Spinal cord (tissue), 10 donors: ENCODE measurements at places on chromosomes 11 and 22.

DNA sequence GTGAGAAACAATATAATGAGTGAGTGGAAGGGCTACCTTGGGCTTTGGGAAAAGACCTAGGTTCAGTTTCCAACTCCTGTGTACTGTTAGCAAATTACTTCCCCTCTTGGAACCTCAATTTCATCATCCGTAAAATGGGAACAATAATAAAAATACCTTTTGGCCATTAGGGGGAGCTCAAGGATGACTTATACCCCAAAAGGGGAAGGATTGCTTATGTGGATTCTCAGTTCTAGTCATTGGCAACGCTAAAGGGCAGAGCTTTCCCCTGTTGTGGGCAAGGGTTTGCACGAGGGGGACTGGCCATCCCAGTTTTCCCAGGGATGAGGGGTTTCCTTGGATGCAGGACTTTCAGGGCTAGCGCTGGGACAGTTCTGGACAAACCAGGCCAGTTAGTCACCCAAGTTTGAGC, 3.1 kb upstream of the COMMD9 start:
- DNase-seq, result no peak

GRCh38 chr11:123321636-123322035, 108.4 kb upstream of the GRAMD1B start:
- DNase-seq, result no peak

DNA sequence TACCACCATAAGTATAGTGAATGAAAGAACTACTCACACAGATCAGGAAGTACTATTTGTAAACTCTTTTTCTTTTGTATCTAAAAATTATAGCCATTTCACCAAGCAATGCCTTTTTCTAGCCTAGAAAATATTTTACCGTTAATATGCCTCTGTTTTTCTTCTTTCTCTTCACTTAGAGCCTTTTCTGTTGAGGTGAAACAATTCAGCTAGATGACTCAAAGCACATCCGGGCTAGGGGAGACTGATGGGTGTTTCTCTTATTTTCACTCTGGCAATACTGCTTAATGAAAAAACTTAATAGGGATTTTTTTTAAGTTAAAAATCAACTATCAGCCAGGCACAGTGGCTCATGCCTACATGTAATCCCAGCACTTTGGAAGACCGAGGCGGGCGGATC, 93.3 kb downstream of the SGSM3 start:
- DNase-seq, result no peak

GRCh38 chr11:72069787-72070251, 10.5 kb downstream of the NUMA1 start:
- DNase-seq, result no peak
